CD8-positive, alpha-beta memory T cell (primary cell): ENCODE measurements at places on chromosomes 3 and 15. TPM values are rescaled to one million over a fixed set of nuclear protein-coding genes. Genes with fewer than 3 reads are reported as not detected.
A peak's percentile ranks its signal among the peaks of the same experiment; 100 is the strongest.

The CELSR3 gene
- 19.3 TPM for total RNA-seq

The SAMD7 gene
- total RNA-seq: not detected

The TLR9 gene
- 0.16 TPM for total RNA-seq

- no peaks in the 10 kb centered on the region for H3K27me3 ChIP-seq
- H3K4me1 ChIP-seq: no peaks in the 10 kb centered on the region
- H3K4me3 ChIP-seq: no peak overlapping the region
These were observed 23.5 kb upstream of the RAP2B start for GRCh38 chr3:153138276-153139210.

GRCh38 chr3:196868297-196868661 lies 559 bp downstream of the SENP5 start:
- peak overlapping the region; percentile 86 for H3K4me3 ChIP-seq
- no peaks in the 10 kb centered on the region for H3K36me3 ChIP-seq
- no peak for DNase-seq
- no peaks in the 10 kb centered on the region for H3K27me3 ChIP-seq
- H3K27ac ChIP-seq: peak overlapping the region; percentile 76

- no peaks in the 10 kb centered on the region for H3K27me3 ChIP-seq
- H3K4me1 ChIP-seq: no peaks in the 10 kb centered on the region
- no peak overlapping the region for H3K4me3 ChIP-seq
- no peaks in the 10 kb centered on the region for H3K36me3 ChIP-seq
- H3K27ac ChIP-seq: no peak overlapping the region
- DNase-seq: no peak
These were observed 85.2 kb downstream of the CACNA1D start for GRCh38 chr3:53579636-53580035.
